ENCODE measurements at places on chromosomes 4 and X.

DNA sequence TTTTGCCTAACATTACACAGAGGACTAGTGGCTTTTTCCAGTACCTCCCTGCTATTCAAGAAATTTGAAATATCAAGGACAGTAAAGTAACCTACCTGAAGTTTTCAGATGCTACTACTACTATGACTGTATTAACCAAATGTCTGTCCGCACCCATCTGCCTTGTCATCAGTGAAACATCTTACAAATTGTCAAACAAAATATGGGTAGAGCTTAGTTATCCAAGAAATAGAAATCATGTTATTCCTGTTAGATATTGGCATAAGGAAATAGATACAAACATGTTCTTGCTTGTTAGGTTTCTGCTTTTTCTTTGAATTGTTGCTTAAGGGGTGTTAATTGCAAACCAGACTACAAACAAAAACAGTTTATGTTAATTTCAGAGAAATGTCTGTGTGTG is 63.9 kb downstream of the PLS3 start:
- no peak for DNase-seq

DNA sequence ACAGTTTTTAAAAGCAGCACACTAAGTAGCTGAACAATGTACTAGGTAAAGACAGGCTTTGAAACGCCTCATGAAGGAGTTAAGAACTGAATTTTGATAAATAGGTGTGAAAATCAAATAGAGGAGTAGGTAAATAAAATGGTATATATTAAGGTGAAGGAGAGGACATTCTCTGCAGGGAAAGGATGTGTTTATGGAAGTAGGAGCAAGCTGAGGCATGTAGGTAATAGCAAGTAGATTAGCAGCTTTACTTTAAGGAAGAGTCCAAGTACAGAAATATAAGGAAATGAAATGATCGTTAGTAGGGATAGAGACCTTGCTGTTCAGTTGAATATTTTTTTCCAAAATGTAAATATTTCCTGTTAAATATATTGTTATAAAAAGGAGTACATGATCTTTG is 12.5 kb downstream of the METAP1 start:
- DNase-seq: no peak

GRCh38 chr4:95021099-95021498 is 263.3 kb downstream of the BMPR1B start:
- DNase-seq: no peak

DNA sequence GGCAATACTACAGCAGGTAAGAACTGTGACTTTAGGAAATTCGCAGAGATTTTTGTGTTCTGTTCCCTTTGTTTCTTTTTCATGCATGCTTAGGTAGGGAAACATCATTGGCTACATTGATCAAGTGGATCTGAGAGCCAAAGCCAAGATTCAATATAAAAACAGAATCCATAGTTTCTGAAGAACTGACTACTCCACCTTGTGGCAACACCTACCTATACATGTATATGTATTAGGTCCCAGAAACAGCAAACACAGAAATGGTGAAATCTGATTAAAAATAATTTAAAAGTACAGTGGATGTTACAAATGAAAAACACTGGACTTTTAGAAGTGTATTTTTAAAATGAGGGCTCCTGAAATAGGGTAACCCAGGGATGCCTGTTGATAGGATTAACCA is 322.6 kb upstream of the MAOA start:
- DNase-seq: no peak

DNA sequence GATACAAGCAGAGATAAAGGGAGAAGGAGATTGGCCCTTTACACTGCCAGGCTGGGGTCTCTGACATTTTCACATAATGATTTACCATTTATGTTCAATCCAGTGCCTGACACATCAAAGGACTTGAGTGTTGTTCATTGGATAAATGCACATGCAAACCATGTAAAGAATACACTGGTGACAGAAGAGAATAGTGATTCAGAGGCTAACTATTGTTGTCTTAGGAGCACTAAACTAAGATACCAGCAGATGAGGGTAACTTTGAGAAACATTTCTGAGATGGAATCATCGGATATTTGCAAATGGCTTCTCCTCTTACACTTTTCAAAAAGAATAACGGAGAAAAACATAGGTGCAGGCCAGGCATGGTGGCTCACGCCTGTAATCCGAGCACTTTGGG is 67.3 kb upstream of the HHIP start:
- no peak for DNase-seq

GRCh38 chrX:153939573-153939972 is 4.7 kb upstream of the NAA10 start:
- no peak for DNase-seq

GRCh38 chr4:168409089-168409801 is 71.0 kb downstream of the DDX60L start:
- no peak for DNase-seq

DNA sequence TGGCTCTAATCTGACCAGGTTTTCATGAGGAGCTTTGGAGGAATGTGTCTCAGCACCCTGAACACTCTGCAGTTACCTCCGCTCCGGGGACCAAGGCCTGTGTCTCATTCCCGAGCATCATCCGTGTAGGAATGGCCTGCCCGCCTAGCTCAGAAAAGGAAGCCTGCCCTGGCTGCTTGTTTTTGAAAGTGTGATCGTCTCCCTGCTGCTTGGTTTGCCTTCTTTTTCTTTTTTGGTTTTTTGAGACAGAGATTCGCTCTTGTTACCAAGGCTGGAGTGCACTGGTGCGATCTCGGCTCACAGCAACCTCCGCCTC is 73.3 kb downstream of the CRLF2 start:
- DNase-seq: no peak

- DNase-seq: no peak
These were observed 108.3 kb upstream of the SLC4A4 start for GRCh38 chr4:71230271-71231128.

Measured in stimulated activated CD8-positive, alpha-beta memory T cell treated with anti-CD3 and anti-CD28 coated beads, Interleukin-4, amount 100 ng/mL, for 24 hours (primary cell).